Stimulated activated effector memory CD8-positive, alpha-beta T cell treated with anti-CD3 and anti-CD28 coated beads, Interleukin-12 subunit alpha, Interleukin-12 subunit beta, amount 100 ng/mL, for 72 hours (primary cell): ENCODE measurements at places on chromosomes 1 and 21.

DNA sequence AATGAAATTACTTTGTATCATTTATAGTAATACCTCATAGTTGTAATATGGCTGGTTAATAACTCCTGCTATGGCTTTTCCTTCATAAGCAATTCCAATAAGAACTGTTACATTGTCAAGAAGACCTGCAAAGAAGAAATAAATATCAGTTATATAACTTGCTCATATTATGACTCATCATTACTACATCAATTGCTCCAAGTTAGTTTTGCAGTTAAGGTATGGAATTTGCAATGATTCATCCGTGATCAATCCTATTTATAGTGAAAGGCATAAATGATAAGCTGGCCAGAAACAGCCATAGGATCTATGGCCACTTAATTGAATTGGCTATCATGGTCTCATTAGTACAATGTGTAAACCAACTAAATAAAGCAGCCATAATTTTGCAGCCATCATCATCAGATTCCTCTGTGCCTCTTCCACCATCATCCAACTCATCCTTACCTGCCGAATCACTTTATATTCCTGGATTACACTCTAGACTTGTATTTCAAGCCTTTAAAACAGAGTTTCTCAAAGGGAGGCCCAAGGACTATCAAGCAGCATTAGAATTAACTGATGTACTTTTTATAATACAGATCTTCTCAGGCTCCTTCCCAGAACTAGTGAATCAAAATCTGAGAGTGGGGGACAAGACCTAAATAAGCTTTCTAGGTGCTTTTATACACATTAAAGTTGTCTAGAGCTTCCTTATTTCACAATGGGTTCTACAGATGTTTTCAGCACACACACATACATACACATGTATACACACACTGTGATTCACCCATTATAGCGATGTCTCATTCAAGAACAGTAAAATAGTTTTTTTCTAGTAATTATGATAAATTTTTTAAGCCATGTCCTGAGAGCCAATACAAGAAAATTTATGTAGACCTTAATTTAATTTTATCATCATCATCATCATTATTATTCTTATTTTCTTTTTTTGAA is 21.2 kb upstream of the EPRS1 start:
- no peak for DNase-seq

DNA sequence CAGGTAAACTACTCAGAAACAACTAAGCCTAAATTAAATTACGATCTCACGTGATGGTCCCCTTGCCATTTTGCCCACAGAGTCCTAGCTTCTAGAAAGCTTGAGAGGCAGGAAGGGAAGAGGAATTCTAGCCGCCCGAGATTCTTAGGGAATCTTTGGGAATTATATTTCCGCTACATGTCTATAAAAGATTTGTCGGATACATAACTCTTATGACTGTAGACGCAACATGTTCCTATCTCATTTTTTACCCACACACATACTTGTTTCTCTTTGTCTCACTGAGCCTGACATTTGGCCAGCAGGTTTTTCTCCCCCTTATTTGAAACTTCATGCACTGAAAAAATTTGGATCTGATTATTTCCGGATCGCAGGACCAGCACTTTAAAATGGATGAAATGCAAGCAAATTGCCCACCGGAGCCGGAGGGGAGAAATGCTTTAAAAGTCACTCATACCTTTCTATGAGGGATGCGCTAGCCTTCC is 5.5 kb downstream of the GLIS1 start:
- DNase-seq: no peak

DNA sequence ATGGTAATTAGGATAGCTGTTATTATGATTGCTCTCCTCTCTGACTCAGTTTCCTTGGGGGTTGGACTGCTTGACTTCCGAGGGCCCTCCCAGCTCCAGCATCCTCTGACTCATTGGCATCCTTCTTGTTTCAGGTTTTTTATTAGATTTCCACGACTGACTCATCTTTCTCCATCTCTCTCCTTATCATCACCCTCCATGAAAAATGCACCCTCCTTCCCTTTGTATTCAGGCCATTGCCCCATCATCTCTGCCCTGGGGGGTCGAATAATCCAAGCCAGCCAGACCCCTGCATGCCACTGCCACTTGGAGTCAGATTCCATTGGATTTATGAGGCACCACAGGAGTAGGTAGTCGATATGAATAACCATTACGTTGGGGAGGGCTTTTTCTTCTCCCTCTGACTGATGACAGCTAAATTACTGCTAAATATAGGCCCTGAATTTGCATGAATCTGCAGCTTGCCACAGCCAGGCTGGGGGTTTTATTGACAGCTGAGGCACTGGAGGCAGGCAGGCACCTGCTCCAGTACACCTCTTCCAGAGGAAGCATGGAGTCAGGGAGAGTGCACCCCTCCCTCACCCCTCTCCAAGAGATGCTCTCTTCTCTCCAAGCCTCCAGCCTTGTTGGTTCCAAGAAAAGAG is 91.7 kb downstream of the C1orf94 start:
- no peak for DNase-seq

DNA sequence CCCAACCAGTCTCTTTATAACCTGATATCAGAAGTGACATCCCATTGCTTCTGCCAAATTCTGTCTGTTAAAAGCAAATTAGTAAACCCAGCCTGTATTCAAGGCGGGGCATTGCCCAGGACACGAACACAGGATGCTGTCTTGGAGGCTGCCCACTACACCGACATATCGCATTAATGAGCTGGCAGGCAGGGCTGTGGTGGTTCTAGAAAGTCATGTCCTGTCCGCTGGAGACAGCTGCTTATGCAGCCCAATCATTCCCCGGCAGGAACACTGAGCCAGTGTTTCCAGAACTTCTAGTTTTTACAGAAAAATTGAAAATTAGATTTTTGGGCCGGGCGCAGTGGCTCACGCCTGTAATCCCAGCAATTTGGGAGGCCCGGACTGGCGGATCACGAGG is 19.3 kb downstream of the C1orf167 start:
- DNase-seq: no peak

- DNase-seq: no peak
These were observed 26.4 kb upstream of the LRRC8D start for GRCh38 chr1:89794406-89794805.

GRCh38 chr1:18139198-18139981 is 31.8 kb downstream of the IGSF21 start:
- DNase-seq: no peak

DNA sequence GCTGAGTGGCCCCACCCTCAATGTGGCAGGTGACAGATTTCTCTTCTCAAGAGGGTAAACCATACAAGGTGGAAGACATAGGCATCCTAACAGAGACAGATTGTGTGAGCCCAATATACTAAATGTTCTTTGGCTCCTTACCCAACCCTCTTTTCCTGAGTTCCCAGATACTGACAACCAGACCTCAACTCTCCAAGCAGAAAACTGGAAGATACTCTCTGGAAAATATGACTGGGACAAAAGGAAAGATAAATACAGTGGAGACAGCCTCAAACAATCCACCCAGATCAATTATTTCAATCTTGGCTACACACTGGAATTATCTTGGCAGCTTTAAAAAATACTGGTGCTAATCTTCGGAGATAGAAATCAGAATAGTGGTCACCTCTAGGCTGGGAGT is 6.5 kb downstream of the EVI5 start:
- DNase-seq: no peak

DNA sequence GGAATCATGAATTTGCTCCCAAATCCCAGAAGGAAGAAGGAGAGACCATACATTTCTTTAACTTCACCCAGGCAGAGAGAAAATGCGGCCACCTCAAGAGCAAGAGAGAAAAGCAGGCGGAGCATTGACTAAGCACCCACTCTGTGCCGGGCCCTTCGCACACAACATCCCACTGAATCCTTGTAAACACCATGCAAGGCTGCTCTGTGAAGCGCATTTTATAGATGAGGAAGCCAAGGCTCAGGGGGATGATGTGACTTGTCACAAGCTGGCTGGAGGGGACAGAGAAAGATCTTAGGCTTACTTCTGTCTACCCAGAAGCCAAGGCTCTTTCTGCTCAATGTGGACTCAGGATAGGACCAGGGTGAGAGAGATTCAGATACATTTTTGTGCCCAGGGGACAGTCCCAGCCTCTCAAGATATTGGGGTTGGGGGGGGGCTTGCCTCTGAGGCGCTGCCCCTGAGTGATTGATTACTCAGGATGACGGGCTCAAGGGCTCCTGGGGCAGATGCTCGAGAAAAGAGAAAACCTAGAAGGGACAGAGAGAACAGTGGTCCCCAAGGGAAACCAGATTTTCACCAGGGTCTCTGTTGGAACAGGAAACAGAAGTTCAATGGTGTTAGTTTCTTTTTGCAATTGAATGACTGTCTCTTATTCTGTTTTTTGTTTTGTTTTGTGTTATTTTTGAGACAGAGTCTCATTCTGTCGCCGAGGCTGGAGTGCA is 19.5 kb downstream of the PADI2 start:
- DNase-seq: no peak

DNA sequence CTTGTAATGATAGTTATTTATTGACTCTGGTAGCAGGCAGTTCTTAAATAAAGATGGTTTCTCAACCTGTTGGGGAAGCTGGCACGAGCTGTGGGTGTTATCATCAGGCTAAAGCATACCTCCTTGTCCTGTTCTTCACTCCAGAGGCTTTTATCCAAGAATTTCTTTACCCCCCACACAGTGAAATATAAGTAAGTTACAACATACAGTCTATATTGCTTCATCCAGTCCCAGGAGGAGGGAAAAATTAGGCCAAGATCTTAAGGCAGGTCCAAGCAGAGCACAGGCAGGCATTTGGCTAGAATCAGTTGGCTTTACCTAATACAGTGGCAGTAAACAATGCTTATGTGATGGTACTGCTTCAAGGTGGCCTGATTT is 6.3 kb downstream of the TMEM81 start:
- no peak for DNase-seq

DNA sequence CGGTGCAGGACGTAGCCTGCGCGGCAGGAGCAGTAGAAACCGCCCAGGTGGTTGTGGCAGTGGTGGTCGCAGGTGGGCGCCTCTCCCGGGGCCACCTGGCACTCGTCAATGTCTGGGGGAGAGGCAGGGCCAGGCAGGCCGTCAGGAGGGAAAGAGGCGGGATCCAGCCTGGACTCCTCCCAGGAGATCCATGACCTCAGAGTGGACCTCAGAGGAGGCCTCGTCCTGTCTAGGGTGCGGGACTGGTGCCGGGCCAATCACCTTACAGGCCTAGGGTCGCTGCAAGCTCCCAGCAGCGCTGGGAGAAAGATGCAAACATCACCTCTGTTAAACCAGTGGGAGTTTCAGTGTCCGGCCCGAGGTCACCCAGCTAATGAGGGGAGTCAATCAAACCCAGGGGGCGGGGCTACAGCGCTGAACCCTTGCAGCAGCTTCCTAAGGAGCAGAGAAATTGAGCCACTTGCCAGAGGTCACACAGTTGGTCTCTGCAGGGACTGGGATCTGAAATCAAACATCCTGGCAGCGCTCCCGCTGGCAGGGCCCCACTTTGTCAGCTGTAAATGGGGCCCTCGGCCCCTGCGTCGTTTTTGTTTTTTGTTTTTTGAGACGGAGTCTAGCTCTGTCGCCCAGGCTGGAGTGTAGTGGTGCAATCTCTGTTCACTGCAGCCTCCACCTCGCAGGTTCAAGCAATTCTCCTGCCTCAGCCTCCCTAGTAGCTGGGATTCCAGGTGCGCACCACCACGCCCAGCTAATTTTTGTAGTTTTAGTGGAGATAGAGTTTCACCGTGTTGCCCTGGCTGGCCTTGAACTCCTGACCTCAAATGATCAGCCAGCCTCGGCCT is 1.4 kb downstream of the MASP2 start:
- no peak for DNase-seq

GRCh38 chr1:121516234-121516967 is 331.6 kb downstream of the SRGAP2C start:
- peak; percentile 3 for DNase-seq

- no peak for DNase-seq
These were observed 77.1 kb downstream of the PBX1 start for GRCh38 chr1:164635803-164636731.

- DNase-seq: no peak
These were observed at the start of gene CASQ1 for GRCh38 chr1:160189649-160190625. Gene CASQ1 (plus strand): TSS chr1:160190575. CDS start chr1:160190752, 177 bp downstream.

GRCh38 chr1:229406798-229407197 is 27.1 kb downstream of the ACTA1 start:
- no peak for DNase-seq

- DNase-seq: peak; percentile 66
These were observed 10.6 kb downstream of the AVPR1B start for GRCh38 chr1:206106328-206107167.

- DNase-seq: no peak
These were observed 5.3 kb upstream of the ERG start for GRCh38 chr21:38503583-38503982.

DNA sequence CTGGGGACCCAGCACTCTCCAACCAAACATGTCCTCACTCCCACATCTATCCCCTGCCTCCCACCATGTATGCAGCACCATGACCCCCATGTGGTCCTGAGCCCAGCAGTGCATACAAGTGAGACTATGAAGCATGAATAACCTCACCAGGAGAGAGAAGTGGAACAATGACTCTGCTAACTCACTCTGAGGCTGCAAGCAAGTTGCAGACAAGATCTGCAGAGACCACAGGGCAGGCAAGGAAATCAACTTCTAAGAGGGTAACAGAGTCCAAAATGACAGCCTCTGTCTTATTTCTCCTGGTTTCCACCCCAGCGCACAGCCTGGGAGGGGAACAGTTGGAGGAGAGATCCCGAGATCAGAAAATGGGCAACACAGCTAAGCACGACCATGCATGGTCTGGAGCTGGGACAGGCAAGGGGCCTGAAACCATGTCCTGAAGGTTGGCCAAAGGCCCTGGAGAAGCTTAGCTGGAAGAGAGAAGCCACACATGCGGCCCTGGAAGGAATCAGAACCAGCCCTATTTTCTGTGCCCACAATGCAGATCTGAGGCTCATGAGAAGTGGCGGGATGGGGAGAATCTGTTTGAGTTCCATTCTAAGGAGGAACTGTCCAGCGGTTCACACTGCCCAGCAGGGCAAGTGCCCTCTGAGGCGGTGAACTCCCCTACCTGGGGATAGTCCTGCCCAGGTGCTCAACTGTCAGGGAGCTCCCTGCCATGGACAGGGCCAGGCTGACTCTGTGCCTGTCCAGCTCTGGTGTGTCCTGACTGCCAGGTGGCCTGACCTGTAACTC is 12.5 kb upstream of the REN start:
- DNase-seq: no peak

DNA sequence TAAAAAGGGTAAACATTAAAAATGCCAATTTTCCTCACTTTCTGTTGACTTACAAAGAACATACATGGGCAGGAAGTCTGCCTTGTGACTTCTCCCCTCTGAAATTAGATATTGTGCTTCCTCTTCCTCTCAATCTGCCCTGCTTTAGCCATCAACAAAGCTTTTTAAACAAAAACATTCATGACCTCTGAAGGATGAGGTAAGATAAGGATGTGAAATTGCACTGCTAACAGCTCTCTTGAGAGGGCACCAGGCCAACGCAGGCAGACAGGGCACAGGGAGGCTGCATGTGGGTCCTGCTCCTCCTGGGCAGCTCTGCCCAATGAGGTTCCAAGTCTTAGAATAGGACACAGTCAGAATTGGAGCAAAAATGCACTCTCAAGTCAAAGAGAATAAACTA is 62.1 kb downstream of the DEGS1 start:
- no peak for DNase-seq

- DNase-seq: no peak
These were observed 4.0 kb upstream of the PEX10 start for GRCh38 chr1:2416403-2416802.

- no peak for DNase-seq
These were observed 113.1 kb upstream of the BMP8A start for GRCh38 chr1:39378377-39378776.
